ENCODE measurements at places on chromosomes 1 and 21.
A peak's percentile ranks its signal among the peaks of the same experiment; 100 is the strongest.

GRCh38 chr21:45504516-45505415 lies 37.5 kb downstream of the SLC19A1 start:
- no peak for DNase-seq

GRCh38 chr1:5393603-5394002 lies 598.6 kb downstream of the NPHP4 start:
- no peak for DNase-seq

DNA sequence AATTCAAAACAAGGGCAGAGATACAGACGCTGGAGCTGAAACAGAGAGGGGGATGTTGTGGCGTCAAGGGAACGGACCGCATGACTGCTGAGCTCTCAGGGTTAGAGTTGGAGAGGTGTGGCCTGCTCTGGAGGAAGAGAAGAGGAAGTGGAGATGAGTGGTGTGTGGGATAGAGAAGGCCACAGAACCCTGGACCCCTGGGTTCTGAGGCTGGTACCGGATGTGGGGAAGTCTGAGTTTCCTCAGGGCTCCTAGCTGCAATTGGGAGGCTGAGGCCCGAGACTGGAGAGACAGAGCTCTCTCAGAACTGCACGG lies 1.8 kb downstream of the BCAN start:
- DNase-seq: no peak

- no peak for DNase-seq
Observed at GRCh38 chr21:42021371-42022090, 11.4 kb upstream of the ZBTB21 start.

- peak; percentile 57 for DNase-seq
Observed at GRCh38 chr1:195939844-195940243, 668.4 kb downstream of the KCNT2 start.

DNA sequence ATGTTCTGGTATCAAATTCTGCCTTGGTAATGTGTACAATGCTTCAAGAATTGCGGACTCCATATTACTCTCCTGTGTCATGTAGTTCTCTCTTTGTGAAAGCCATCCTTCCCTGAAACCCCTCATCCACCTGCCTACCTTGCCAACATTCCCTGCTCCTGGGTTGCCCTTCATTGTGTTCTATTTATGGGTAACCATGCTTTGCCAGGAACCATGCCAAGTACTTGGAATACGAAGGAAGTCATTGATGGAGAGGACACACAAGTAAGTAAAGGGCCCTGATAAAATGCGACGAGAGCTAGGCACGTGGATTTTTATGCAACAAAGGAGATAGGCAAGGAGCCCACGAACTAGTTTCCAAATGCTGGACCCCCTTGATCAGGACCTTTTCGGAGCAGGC lies 300.8 kb downstream of the DISC1 start:
- DNase-seq: no peak

GRCh38 chr1:169483500-169483966 lies 2.2 kb downstream of the SLC19A2 start:
- peak; percentile 68 for DNase-seq

DNA sequence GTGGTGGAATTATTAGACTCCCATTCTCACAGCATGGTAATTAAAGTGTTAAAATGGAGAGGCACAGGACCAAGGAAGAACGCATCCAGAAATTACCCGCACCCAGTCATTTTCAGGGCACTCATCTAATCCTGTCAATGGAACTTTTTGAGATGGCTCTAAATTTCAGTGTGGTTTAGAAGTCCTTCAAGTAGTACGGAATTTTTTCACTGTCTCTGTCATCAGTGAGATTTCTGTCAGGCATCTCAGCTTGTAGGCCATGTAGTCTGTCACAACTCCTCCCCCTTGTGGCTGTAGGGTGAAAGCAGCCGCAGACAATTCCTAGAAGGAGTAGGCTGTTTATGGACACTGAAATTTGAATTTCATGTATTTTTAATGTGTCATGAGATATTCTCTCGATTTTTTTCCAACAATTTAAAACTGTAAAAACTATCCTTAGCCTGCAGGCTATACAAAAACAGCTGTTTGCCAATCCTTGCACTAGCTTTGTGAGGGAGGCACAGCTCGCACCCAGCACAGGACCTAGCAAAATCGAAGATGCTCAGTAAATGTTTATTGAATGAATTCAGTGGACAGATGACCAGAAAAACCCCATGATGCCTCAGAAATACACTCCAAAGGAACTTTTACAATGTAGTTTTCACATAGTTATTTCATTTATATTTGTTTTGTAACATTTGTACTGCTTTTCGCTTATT lies 6.6 kb upstream of the NUP133 start:
- peak; percentile 77 for DNase-seq

DNA sequence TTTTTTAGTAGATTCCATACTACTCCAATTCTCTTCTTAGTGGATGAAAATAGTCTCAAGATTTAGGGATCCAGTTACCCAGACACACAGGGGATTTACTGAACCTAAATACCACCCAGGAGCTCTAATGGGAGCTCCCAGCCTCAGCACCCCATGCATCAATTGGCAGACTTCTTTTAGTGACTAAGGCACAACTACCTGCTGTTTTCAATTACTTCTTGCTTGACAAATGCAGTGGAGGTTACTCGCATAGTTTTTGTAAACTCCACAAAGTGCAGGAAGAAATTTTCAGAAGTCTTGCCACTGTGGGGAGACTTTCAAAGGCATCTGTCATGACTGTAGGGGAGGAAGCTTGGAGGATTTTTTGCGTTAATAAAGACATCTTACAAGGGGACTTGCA lies 35.5 kb upstream of the MAP10 start:
- DNase-seq: no peak

DNA sequence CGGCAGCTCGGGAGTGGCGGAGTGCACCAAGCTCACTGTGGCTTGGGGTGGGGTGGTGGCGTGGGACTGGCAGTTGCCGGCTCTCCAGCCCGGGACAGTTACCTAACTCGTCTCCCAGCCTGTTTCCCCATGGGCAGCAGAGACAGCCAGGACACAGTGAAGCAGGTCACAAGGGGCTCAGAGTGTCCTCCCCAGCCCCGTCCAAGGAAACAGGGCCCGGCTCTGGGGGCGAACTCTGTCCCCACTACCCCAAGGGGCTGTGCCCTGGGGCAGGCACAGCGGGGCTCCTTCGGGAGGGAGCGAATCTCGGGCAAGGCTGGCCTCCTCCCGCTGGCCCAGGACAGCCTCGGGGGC lies 759 bp downstream of the GPR157 start:
- DNase-seq: peak; percentile 36

GRCh38 chr1:63935143-63935542 lies 161.3 kb downstream of the ROR1 start:
- DNase-seq: peak; percentile 53

- peak; percentile 70 for DNase-seq
Observed at GRCh38 chr21:42002421-42002958, 7.7 kb downstream of the ZBTB21 start.

- no peak for DNase-seq
Observed at GRCh38 chr1:41417746-41418145, 56.5 kb downstream of the FOXO6 start.

GRCh38 chr1:39575191-39576015 lies 1.2 kb downstream of the PABPC4 start:
- DNase-seq: peak; percentile 40

DNA sequence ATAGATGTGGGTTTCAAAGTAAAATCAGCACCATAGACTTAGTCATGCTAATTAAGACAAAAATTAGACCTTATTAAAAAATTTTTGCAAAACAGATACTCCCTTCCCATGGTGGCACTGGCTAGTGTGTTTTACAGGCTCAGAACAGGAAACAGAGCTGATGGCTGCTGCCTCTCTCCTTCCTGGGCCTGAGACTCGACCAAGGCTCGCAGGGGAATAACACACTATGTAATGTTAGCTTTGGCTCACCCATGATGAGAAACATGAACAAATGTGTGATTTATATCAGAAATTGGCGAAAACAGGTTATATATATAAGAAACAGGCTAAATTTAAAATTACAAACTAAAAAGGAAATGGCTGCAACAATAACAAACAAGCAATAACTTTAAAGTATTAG lies 50.7 kb downstream of the ERG start:
- no peak for DNase-seq

DNA sequence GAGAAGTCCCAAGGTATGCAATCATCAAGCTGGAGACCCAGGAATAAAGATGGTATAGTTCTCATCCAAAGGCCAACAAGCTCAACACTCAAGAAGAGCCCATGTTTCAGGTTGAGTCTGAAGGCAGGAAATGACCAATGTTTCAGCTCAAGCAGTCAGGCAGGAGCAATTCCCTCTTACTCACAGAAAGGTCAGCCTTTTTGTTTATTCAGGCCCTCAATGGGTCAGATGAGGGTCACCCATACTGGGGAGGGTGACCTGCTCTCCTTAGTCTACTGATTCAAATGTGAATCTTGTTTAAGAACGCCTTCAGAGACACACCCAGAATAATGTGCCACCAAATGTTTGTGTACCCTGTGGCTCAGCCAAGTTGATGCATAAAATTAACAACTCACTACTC lies 262.4 kb downstream of the USP25 start:
- DNase-seq: peak; percentile 6

- no peak for DNase-seq
Observed at GRCh38 chr1:79708646-79709265, 702.2 kb upstream of the ADGRL4 start.

- no peak for DNase-seq
Observed at GRCh38 chr1:113676524-113676923, 82.8 kb downstream of the PHTF1 start.
